ENCODE measurements at places on chromosomes 7 and 10.

DNA sequence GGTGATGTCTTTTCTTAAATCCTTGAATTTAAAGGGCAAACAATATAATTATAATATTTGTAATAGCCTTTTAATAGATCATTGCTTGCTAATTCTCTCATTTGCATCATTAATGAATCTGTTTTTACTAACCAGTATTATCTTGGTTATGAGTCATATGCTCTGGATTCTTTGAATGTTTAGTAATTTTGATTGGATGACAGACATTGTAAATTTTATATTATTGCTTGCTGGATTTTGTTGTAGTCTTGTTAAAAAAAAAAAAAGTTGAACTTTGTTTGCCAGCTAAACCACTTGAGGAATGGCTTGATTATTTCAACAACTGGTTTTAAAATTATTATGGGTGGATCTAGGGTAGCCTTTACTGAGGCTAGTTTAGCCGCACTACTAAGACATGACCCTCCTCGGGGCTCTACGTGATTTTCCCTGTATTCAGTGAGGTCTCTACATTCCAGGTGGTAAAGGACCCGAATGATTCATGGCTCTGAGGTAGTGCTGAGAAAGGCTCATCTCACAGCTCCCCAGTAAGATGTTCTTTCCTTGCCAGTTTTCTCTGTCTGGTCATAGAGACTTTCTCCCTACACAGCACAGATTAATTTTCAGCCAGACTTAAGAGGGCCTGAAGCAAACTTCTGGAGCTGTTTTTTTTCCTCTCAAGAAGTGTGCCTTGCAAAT, 8.5 kb downstream of the C10orf90 start:
- DNase-seq, result no peak

- DNase-seq, result no peak
These were observed 43.4 kb downstream of the BPGM start for GRCh38 chr7:134690016-134690415.

DNA sequence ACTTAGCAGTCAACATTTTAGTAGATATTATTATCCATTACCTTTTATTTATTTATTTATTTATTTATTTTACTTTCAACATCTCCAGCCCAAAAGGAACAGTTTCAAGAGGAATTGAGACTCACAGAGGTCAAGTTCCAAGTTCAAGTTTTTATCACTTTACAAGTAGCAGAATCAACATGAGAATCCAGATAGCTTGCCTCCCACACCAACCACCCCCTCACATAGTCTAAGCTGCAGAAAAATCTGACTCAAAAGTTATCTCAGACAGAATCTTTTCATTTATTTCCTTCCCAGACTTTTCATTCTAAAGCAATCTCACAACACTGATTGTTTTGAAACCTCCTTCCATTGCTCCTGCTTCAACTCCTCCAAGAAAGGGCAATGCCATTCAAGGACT, 129.6 kb downstream of the GRM3 start:
- DNase-seq, result no peak

GRCh38 chr7:15503603-15504290, 58.1 kb downstream of the AGMO start:
- no peak for DNase-seq

DNA sequence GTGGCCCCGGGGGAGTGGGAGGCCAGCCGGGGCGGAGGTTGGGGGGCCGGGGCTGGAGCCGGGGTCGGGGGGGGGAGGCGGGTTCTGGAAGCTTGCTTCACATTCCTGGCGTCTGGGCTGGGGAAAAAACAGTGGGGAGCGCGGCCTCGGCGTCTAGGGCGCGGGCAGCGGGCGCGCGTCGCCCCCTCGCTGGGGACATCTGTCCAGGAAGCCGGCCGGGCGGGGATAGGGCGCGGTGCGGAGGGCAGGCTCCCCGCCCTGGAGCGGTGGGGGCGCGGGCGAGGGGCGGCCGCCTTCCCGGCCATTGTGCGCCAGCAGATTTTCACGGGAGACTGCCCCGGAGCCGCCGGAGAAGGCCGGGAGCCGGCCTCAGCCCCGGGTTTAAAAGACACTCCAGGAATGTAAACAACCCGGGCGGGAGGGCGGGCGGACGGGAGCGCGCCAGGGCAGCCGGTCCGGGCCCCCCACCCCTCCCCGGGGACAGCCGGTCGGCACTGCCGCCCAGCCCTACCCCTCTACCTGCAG, 1.4 kb downstream of the ZMIZ1 start:
- DNase-seq, result no peak

- no peak for DNase-seq
These were observed 169.3 kb upstream of the MALRD1 start for GRCh38 chr10:18879284-18879683.

DNA sequence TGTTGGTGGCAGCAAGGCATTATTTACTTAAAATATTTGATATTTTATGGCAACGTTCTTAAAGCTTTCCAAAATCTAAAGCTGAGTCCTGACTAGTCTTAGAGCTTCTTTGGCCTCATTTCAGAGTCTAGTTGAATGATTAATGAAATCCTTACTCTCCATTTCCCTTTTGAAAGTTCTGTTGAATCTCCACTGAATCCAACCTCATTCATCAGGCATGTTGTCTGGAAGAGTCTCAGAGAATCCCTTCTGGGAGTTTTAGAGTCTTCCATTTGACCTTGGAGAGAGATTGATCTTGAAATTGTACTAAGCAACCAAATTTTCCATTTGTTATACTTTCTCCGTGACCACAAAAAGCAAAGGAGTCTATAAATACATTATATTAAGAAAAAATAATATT, 198.5 kb upstream of the TMEM196 start:
- no peak for DNase-seq

GRCh38 chr7:141649865-141650634, 51.9 kb downstream of the DENND11 start:
- no peak for DNase-seq

- DNase-seq, result no peak
These were observed 244.2 kb upstream of the YAE1 start for GRCh38 chr7:39321909-39322498.

- no peak for DNase-seq
These were observed 94.9 kb downstream of the PRLHR start for GRCh38 chr10:118500477-118501104.

GRCh38 chr10:71125749-71126107, 86.6 kb upstream of the UNC5B start:
- DNase-seq, result no peak

GRCh38 chr7:36092221-36092771, 60.8 kb upstream of the EEPD1 start:
- no peak for DNase-seq

DNA sequence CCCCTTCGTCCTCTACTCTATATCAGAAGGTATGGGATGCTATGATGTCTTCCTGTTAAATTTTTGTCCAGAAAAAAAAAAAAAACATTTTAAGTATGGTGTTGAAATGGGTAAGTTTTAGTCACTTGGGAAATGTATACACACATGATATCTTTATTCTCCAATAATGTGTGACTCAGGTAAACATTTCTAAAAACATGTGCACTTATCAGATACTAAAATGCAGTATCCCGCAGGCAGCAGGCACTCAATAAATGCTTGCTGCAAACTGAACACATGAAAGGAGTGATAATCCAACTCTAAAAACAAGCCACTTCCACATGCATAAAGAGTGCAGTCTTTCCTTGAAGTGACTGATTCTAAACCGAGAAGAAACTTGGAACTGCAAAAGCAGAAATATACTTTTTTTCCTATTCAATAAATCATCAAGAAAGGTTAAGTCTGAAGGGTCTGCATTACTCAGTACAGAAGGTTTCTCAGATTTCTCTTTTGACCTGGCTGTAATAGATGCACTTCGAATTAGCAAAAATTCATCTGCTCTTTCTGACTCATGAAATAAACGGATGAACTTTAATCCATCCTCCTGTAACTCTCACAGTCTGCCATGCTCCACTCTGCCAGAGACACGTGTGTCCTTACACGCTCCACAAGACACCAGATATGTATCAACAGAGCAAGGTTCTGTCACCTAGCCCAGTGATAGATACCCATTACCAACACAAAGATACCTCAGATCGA, 84.0 kb downstream of the HIPK2 start:
- no peak for DNase-seq

GRCh38 chr10:103082683-103083082, 110.4 kb downstream of the NT5C2 start:
- no peak for DNase-seq

GRCh38 chr10:77907462-77907861, 19.1 kb downstream of the DLG5 start:
- DNase-seq, result no peak

DNA sequence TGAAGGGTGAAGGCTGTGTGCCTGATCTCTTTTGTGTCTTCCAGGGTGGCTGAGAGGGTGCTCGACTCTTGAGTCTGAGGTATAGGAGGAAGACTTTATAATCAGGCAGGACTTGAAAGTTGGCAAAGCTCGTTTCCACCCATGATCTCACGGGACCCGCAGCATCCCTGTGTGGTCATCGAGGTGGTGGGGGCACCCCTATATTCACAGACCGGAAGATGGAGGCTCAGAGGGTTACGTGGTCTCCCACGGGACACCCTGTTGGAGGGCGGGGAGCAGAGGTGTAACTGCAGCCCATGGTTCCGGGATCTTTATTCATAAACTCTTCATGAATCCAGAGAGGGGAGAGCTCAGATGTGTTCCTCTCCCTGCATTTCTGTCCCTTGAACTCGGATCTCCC, 9.6 kb upstream of the SHH start:
- no peak for DNase-seq

- no peak for DNase-seq
These were observed 1.7 kb upstream of the FAM3C start for GRCh38 chr7:121397822-121398221.

- DNase-seq, result no peak
These were observed 145.1 kb downstream of the SEMA3D start for GRCh38 chr7:85041605-85042216.

DNA sequence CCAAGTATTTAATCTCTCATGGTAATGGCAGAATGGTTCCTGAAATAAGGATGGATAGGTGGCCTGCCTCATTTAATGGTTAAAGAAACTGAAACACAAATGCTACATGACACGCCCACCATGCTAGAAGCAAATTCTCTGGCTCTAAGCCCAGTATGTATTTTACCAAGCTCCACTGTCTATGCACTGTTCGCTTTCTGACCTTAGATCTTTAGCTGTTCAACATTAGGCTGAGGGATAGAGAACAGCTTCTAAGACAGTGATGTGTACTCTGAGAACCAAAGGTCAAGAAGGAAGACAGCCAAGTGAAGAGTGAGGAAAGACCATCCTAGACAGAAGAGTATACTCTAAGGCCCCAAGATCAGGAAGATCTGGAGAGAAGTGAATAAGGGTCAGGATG, 26.6 kb downstream of the FAM3C start:
- DNase-seq, result no peak

GRCh38 chr10:31580646-31581045, 261.6 kb downstream of the ZEB1 start:
- no peak for DNase-seq

DNA sequence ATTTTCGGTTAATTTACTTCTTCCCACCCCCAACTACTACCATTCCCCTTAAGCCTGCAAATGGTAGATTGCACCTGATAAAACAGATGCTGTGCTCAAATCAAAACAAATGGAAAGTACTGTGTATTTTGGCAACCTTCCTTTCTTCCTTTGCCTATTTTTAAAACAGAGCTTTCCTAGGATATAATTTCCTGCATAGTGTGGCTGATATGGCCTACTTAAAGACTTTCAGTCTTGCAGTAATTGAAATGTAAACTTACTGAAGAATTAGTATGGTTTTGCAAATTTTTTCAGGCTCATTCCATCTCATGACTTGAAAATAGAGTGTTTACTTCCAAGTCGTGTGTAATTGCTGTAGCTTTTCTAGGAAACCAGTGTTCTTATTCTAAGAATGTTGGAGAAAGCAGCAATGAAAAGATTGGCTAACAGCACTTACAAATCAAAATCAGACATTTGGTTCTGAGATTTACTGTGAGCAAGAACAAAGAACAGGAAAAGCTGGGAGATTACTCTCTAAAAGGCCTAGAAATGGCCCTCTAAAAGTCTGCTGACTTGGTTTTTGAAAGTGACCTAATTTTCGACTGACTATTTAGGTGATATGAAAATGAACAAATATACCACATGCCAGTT, 52.0 kb downstream of the REEP3 start:
- no peak for DNase-seq

DNA sequence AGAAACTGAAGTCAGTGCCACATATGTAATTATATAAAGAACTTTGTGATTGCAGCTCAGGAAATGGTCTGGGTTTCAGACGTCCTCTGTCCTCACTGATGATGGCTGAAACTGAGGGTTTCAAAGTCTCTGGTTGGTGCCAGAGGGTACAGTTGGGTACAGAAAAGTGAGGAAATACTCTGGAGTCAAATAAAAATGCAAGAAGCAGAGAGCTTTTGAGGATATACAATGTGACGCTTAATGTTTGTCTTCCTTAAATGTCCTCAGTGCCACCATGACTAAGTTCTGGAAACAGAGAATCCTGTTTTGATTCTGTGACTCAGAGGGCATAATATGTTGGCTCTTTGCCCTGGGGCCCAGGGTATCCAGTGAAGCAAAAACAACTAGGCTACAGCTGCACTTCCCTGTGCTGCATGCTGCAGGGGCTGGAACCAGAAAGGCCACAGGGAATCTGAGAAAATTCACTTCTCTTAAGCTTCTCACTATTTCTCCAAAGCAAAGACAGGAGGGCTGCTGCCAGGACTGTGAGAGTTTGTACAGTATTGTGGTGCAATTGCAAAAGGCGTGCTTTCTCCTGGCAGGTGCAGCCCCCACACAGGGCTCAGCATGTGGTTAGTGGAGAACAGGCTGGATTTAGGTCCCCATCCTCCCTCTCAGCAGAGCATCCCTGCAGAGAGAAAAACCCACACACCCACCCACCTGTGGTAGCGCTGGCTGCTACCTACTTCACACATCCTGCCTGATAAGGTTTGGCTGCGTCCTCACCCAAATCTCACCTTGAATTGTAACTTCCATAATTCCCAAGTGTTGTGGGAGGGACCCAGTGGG, 169.5 kb upstream of the SVIL start:
- DNase-seq, result no peak

- DNase-seq, result no peak
These were observed 77.6 kb downstream of the RNF216 start for GRCh38 chr7:5703572-5704533.

DNA sequence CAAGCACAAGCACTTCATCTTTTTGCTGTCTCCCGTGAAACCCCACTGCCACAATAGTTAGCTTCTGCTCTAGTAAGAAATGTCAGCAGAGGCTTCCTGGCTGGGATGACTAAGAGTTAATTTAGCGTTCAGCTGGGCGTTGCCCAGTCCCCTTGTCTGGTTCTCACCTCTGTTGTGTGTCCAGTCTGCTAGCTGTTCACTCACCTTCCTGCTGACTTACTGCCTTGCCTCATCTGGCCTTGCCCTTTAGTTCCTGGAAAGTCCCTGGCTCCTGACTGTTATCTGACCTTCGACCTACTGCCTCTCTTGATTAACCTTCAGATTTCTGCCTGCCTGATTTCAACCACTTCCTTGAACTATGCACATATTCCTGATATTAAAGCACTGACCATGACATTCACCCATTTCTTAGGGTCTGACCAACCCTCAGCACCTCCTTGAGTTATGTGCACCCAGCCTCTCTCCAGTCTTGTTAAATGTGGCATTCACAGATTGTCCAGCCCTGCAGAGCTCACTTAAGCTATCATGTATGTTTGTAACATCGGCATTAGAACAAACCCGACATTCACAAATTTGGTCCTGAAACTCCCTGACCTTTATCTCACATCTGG, 30.3 kb downstream of the C7orf33 start:
- no peak for DNase-seq
